Stimulated activated CD8-positive, alpha-beta memory T cell treated with anti-CD3 and anti-CD28 coated beads, Interleukin-2, amount 100 ng/mL, for 1 hour (primary cell): ENCODE measurements at places on chromosomes 2 and 18.
A peak's percentile ranks its signal among the peaks of the same experiment; 100 is the strongest.

GRCh38 chr2:172095146-172095904 lies 7.4 kb downstream of the DLX2 start:
- peak; percentile 48 for DNase-seq

GRCh38 chr18:48949050-48949605 lies 1.6 kb downstream of the SMAD7 start:
- DNase-seq, result no peak

DNA sequence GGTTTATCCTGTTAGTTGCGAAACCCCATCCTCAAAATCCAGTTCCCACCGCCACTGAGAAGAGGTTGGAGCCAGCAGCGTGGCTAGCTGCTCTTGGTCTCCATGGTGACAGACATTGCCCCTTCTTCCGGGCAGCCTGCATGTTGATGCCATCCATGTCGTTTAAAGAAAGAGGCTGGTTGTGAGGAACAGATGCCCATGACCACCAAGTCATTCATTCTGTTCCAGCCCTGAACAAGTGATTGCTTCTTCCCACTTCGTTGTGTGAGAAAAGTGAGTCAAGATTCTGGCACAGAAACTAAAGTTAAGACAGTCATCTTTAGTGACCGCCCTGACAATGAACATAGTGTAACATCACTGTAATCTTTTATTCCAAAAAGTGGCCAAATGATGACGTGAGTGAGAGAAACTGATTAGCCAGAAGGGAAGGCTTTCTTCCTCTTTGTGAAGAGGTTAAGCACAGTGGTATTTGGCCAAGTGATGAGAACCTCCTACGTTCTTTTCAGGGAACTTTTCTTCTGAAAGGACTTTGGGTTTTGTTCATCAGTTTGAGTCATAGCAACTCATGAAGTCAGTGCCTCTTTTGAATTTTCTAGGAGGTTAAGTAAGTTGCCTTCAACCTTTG lies 272.5 kb downstream of the GALR1 start:
- DNase-seq, result no peak

- DNase-seq, result no peak
These were observed 130.5 kb upstream of the SLC1A4 start for GRCh38 chr2:64858541-64859311.

DNA sequence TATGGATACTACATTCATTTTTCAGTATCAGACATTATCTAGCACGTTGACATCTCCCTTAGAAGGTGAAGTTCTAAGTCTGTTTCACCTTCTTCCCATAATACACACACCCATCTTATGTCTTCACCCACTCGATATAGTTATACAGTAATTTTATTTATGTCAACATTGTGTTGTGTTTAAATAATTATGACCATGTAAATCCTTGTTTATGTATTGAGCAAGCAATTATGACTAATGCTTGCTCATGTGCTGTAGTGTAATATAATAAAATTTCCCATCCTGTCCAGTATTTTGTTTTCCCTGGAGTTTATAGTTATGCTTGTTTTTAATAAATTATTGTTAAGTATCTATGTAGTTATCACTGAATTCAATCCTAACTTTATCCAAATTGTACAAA lies 163.2 kb downstream of the MTX2 start:
- no peak for DNase-seq

DNA sequence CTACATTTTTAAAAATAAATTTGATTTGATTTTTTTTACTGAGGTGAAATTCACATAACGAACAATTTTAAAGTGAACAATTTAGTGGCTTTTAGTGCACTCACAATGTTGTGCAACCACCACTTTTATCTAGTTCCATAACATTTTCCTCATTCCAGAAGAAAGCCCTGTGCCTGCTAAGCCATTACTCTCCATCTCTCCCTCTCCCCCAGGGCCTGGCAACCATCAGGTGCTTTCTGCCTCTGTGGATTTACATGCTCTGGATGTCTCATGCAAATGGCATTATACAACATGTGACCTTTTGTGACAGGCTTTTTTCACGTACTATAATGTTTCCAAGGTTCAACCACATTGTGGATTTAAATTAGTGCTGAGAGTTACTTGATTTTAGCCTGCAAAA lies 19.9 kb upstream of the LDLRAD4 start:
- DNase-seq, result no peak

DNA sequence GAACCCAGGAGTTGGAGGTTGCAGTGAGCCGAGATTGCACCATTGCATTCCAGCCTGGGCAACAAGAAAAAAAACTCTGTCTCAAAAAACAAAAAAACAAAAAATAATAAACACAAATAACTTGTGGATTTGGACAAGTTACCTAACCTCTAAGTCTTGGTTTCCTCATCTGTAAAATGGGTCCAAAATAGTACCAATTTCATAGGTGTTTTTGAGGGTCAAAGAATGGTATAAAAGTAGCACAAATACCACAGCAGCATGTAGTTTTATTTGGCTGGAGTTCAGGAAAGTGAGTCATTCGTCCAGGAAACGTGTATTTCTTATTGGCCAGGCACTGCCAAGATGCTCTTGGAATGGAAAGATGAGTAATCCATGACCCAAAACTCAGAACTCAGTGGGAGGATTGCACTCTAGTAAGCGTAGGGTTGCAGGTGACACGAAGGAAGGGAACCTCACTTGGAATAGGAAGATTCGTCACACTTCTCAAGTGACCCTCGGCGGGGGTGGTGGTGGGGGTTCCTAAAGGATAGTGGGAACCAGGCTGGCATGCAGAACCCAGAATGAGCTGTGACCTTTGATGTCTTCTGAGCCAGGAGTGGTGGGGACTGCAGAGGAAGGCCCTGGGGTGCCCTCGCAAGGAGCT lies 24.4 kb downstream of the GRHL1 start:
- no peak for DNase-seq

DNA sequence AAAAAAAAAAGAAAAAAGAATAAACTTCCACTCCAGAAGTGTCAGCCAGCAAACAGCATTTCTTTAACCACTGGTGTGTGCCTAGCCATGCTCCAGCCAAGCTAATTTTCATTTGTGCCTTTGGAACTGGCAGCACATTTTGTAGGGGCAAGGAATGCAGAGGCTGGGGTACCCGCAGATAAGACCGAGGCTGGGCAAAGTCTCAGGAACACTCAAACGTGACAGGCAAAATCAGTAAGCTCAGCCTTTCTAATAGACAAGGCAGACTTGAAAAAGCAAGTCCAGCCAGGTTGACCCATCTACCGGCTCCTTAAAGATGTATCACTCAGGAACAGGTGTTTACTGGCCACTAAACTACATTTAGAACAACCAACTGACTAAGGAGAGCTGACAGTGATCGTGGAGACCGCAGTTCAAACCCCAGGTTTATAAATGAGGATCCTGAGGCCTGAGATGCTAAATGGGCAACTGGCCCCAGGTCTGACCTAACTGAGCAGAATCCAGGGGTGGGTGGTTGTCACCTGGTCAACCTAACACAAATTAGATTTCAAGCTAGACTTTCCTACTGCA lies 16.7 kb downstream of the NFE2L2 start:
- DNase-seq, result no peak

GRCh38 chr2:40480073-40480472 lies 28.2 kb upstream of the SLC8A1 start:
- no peak for DNase-seq

DNA sequence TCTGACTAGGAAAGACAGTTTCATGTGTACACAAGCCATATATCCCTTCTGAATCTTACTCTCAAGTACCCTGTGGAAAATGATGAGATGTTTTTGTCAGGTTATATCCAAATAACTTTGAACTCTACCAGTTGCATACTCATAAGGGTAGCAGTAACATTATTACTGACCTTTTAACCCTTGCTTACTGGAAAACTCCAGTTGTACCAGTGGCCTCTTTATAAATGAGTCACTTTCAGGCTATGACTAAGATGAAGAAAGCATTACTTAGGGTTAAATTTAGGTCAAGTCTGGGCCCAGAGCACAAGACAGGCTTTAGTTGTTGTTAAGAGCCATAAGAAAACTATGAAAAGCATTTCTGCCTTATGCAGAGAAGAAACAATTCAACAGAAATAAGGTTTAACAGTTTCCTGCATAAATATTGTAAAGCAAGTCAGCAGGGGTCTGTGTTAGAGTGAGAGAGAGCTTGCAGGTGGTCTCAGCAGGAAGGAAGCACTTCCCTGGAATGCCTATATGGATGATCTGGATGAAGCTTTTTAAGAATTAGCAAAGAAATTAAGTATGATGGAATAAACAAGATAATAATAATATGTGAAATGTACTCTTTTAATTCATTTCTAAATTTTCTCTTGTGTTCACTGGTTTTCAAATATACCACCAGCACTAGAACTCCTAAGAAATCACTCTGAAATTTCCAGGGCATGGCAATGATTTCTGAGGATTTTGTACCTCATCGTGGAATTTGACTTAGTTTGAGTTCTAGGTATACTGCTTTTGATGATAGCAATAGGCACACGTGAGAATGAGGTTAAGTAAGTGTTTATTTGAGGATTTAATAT lies 126.6 kb downstream of the UBE2E3 start:
- DNase-seq, result no peak

GRCh38 chr2:173441222-173441621 lies 86.5 kb downstream of the CDCA7 start:
- DNase-seq, result no peak

- no peak for DNase-seq
These were observed 115.7 kb downstream of the FAM210A start for GRCh38 chr18:13610555-13611141.

DNA sequence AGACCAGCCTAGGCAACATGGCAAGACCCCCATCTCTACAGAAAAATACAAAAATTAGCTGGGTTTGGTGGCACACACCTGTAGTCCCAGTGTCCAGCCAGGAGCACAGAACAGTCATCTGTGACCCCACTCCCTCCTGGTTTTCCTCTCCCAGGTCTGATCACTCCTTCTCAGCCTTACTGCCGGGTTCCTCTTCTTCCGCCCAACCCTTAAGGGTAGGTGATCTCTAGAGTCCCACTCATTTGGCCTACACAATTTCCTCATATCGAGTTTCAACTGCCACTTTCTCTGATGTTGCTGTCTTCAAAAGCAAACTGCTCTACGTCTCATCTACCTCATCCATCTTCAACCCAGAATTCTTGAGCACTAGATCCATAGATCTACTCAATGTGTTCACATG lies 13.4 kb upstream of the MAT2A start:
- DNase-seq, result no peak

DNA sequence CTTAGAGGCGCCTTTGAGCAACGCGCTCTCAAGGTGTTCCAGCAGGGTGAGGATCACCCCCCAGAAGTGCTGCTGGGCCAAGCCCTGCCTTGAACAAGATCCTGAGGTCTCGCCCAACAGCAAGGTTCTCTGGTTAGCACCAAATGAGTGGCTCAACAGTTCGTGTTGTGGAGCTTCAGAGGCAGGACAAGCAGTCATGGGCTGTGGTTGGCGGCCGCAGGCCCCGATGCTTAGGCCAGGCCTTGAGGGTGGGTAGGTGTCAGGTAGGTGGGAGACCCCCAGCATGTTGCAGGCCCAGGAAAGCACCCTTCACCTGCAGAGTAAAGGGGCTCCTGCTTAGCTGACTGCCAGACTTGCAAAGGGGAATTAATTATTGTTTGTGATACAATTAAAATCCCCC lies 70.2 kb upstream of the FOSL2 start:
- DNase-seq, result no peak

- DNase-seq, result no peak
These were observed 6.1 kb downstream of the AFF3 start for GRCh38 chr2:100136310-100136709.

- DNase-seq, result no peak
These were observed 64.9 kb downstream of the SPRED2 start for GRCh38 chr2:65367524-65367923.

- DNase-seq, result no peak
These were observed 33.1 kb upstream of the RASGRP3 start for GRCh38 chr2:33443274-33443829.

- DNase-seq, result no peak
These were observed 139.5 kb downstream of the LRRC30 start for GRCh38 chr18:7370375-7370774.

DNA sequence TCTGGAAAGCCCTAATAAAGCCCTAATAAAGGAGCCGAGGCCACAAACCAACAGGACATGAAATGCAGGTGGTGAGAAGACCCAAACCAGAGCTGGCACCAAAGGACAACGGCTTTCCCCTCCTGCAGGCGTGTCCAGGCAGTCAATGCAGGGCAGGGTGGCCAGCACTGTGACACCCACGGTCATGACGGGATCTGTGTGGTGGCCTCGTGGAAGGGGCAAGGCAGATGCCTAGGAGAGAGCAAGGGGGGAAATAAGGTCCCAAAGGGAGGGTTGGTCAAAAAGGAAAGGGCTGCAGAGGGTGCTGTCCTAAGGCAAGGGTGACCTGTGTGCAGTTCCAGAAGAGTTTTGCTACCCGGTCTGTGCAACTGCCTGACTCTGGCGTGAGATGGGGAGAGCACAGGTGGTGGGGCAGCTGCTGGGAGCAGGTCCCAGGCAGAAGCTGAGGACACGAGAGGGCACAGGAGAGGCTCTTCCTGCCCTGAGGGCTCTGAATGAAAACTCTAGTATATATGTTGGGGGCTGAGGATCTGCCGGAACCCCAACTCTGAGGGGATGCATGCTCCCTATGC lies 156.7 kb downstream of the TPO start:
- DNase-seq, result no peak

DNA sequence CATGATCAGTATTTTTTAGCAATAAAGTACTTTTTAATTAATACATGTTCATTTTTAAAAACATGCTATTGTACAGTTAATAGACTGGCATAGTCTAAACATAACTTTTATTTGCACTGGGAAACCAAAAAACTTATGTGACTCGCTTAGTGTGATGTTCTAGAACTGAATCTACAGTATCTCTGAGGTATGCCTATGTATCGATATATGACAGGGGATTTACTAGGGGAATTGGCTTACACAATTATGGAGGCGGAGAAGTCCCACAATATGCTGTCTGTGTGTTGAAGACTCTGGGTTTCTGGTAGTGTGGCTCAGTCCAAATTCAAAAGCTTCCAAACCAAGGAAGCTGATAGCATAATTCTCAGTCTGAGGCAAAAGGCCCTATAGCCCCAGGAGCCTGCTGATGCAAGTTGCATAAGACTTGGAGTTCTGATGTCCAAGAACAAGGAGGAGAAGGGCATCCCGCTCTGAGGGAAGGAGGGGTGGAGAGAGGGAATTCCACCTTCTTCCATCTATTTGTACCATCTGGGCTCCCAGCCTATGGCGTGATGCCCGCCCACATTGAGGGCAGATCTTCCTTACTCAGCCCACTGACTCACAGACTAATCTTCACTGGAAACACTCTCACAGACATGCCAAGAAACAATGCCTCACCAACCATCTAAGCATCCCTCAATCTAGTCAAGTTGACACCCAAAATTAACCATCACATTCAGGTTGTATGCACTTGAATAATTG lies 27.5 kb downstream of the ZNF638 start:
- no peak for DNase-seq

GRCh38 chr2:159728629-159729028 lies 16.3 kb downstream of the MARCHF7 start:
- no peak for DNase-seq
